IPS DF 6.9 (cell line): ENCODE measurements at places on chromosomes 4 and X.

DNA sequence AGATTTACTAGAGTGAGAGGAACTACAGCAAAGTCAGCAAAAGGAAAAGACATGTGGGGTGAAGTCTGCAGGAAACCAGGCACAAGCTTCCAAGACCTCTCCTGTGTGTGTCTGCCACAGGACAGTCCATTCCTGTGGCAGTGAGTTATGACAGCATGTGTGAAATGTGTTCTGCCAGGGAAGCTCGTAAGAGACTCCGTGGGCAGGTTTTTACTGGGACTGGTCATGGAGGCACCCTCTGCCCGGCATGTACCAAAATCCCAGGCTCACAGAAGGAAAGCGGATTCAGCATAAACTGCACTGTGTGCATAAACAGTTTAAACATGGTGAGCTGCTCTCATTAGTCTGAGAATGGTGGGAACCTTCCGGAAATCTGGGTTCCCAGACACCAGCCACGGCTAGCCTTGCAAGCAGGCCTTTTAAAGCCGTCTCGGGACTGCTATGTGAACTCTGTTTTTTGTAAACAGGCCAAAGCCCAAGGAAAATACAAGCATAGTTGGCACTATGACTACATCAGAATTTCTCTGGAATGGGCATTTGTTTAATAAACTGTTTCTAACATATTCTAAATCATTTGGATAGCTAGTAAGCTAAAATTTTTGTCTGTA is 288.5 kb downstream of the TENM3 start:
- no peak for DNase-seq

GRCh38 chrX:104166735-104167436 is 633 bp downstream of the FAM199X start:
- no peak for DNase-seq

DNA sequence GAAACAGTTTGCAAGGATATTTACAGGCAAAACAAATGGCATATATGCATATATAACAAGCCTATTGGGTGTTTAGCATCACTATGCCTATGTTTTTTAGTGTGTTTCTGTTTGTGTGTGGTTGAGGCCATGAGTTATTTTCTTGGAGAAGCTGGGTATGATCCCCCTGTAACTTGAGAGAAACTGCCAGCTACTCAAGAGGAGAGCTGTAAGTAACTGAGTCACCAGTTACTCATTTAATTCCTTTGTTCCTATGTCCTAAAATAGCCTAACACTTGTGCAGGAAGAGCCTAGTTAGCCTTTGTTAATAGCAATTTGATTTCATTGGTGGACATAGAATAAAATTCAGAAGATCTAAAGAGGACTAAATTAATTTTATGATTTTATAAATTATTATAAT is 79.1 kb downstream of the PWWP3B start:
- no peak for DNase-seq

DNA sequence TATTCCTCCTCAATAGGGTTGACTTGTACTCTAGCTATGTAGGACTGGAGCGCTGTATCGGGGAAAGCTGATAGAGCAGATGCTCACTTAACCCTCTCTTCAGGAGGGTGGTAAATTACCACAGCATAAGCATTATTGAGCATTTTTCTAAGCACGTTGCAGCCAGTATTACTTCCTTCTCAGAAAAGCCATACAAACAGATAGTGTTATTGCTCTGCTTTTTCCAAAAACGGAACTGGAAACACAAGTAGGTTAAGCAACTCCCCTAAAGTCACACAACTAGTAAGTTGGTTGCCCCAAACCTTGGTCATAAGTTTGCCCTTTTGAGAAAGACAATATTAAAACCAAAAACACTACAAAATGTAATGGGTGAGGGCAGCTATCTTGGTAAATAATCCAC is 73.9 kb downstream of the REELD1 start:
- no peak for DNase-seq

DNA sequence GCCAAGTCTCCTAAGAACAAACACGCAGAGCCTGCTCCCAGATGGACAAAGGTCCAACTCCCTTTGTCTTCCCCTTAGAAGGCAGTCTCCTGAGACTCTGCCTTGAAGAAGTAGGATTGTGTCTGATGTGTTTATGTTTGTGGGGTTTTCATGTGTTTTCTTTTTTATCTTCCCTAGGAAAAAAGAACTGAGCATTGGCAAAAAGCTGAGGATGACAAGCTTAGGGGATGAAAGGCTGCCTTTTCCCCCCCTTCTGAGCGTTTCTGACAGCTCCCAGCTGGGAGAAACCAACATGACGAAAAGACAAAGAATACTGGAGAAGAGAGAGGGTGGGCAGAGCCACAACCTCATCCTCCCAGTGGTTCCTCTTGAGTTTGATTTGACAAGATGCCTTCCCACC is 181.1 kb downstream of the EVC2 start:
- DNase-seq, result no peak

GRCh38 chr4:165909947-165910346 is 36.9 kb downstream of the TLL1 start:
- DNase-seq, result no peak

GRCh38 chr4:128381748-128382559 is 94.3 kb upstream of the PGRMC2 start:
- no peak for DNase-seq

- no peak for DNase-seq
Measured at GRCh38 chrX:10507181-10507580, 113.2 kb downstream of the MID1 start.

DNA sequence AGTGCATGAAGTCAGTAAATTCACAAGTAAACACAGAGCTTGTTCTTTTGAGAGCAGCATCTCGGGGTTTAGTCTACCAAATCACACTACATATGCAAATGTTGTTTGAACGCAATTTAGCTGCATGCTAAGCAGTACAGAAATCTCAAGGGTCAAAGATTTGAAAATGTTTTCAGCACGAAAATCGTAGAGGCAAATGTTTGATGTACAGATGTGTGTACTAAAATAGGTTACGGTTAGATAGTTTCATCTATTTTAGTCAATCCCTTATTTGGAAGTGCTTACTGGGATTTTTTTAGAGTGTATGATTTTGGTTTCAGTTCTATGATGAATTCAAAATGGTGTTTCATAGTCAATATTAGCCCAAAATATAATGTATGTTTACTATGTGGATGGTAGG is 1928.2 kb upstream of the TENM3 start:
- no peak for DNase-seq

GRCh38 chrX:16096141-16096540 is 27.2 kb upstream of the GRPR start:
- no peak for DNase-seq

DNA sequence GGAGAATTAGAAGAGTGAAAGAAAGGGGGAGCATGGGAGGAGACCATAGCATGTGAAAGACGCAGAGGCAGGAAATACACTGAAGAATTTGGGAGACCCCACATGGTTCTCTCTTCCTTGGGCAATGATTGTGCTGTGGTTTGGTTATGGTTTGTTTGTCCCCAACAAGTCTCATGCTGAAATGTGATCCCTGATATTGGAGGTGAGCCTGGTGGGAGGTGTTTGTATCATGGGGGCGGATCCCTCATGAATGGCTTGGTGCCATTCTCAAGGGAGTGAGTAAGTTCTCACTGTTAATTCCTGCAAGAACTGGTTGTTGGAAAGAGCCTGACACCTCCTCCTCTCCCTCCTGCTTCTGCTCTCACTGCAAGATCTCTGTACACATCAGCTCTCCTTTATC is 78.6 kb upstream of the RAI2 start:
- DNase-seq, result no peak

DNA sequence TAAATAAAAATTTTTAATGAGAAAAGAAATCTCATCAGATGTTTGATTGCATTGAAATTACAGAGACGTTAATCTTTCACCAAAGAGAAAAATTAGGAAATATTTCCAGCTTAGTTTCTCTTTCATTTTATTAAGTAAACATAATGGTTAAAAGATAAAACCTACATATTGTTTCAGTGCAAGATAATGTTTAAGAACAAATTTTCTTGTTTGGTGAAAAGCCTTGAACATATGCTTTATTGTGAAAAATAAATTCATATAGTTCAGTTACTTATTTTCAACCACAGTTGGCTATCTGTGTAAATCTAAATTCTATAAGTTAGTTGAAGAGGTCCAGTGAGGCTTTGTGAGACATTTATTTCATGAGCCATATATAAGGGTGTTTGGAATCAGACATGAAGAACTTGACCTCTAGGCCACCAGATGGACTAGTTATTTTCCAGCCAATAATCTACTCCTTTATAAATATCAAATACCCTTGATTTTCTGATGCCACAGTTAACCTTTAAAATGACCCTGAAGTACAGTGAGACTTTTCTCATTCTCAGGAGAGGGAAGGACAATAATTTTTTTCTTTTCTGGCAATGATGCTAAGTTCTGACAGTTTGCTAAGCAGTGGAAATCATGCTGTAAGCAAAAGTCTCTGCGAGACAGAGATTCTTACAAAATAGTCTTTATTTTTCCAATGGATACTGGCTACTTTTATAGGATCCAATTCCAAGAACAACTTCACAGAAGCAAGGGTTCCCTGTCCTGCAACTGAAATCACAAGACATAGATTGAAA is 2.5 kb downstream of the ARSJ start:
- no peak for DNase-seq

DNA sequence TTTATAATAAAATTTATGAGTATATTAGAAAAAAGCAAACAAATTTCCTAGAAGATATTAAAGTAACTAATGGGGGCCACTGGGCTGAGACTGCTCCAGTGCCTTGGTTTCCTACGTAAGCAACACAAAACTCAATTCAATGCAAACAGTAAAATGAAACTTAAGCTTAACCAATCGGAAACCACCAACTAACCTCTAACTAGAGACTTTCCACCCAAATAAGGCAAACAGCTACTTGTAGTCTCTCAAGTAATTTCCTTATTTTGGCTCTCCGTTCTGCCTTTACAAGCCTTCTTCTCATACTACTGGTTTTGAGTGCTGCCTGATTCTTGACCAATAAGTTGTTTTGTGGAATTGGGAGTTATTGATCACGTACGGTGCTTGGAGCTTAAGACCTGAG is 167.3 kb upstream of the VEGFC start:
- DNase-seq, result no peak

DNA sequence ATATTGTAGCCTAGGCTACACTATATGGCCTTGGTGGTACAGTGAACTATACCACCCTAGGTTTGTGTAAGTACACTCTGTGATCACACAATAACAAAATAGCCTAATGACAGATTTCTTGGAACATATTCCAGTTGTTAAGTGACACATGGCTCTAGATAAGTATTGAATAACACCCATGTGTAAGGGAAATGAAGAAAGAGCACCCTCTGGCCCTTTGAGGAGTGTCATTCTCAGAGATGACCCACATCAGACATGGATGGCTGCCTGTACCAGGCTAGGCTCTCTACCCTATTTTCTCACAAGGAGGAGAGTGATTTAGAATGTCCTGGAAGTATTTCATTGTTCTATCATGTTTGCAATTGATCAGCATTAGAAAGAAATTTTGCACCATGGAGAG is 61.7 kb downstream of the HAND2 start:
- no peak for DNase-seq

GRCh38 chr4:86927843-86928395 is 6.9 kb upstream of the AFF1 start:
- DNase-seq, result no peak

- DNase-seq, result no peak
Measured at GRCh38 chr4:68079928-68080327, 49.7 kb downstream of the TMPRSS11F start.

- DNase-seq, result no peak
Measured at GRCh38 chr4:114926583-114926982, 186.8 kb downstream of the NDST4 start.

GRCh38 chr4:132691668-132692067 is 457.4 kb upstream of the PCDH10 start:
- DNase-seq, result no peak

GRCh38 chr4:183318656-183319055 is 1.4 kb downstream of the CLDN22 start:
- DNase-seq, result no peak

- no peak for DNase-seq
Measured at GRCh38 chr4:75662626-75663025, 10.6 kb downstream of the G3BP2 start.

DNA sequence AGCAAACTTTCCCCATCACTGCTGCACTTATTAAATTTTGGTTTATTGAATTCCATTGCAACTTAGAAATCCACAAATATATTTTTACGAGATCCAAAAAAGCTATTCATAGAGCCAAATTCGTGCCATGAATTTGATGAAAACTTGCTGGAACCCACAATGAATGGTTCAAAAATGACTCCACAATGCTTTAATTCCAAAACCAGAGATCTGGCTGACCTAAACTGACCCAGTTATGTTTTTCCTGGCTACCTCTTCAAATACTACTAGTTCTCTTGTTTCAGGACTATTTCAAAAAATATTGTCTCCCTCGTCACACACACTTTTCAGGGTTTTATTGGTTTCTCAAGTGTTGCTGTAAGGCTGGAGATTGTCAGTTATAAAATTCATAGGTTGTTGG is 474.8 kb downstream of the PDGFC start:
- no peak for DNase-seq

- DNase-seq, result no peak
Measured at GRCh38 chrX:9678215-9678965, 87.3 kb downstream of the GPR143 start.
